ENCODE measurements at places on chromosomes 1 and 21. TPM values are rescaled to one million over a fixed set of nuclear protein-coding genes. Genes with fewer than 3 reads are reported as not detected.

GRCh38 chr1:90313778-90314177 lies 318.9 kb downstream of the ZNF326 start:
- ATAC-seq = no peak

Gene SPRR3
- not detected for total RNA-seq

Gene WNT4
- not detected for total RNA-seq

Gene AGO3
- 36.8 TPM for total RNA-seq

Gene KRTAP20-2
- not detected for total RNA-seq
